Ecto neural progenitor cell (in vitro differentiated cells): ENCODE measurements at places on chromosomes 5 and 9.

DNA sequence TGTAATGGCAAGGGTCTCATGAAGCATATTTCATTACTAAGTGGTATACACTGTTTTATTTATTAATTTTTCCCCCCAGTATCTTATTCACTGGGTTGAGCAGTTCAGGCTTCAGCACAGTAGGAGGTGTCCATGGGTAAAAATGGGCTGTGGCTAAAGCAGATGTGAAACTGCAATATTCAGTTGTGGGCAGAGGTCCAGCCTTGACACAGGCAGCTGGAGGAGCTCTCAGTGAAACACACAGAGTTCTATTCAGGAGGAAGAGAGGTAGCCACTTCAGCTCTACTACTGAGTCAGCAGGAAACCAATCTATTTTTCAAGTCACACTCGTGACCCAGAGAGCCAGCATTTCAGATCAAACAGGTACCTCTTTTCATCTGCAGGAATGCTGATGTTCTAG is 418.3 kb downstream of the CDH10 start:
- DNase-seq, result no peak

GRCh38 chr5:3282841-3283240 is 312.8 kb upstream of the IRX1 start:
- no peak for DNase-seq

- DNase-seq, result no peak
Measured at GRCh38 chr5:88854769-88855168, 28.2 kb downstream of the MEF2C start.

- DNase-seq, result no peak
Measured at GRCh38 chr9:116656977-116657376, 30.1 kb upstream of the TRIM32 start.

DNA sequence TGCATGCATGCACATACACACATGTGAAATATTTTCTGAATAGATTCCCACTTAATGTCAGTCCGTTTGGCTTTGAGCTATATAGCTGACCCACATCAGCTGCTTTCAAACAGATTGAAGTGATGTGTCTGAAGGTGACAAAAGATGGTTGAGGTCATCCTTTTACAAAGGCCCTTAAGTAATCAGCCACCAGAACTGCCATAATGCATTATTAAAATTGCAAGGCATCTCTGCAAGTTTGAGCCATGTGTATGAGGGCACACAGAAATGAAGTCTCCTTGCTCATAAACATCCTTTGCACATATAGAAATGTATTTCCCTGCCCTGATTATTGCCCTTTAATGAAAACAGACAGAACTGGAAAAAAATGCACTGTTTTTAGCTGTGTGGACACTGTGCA is 1043.0 kb upstream of the C9orf72 start:
- DNase-seq, result no peak

- no peak for DNase-seq
Measured at GRCh38 chr9:98083566-98084183, 27.1 kb downstream of the NANS start.

GRCh38 chr9:132826621-132827365 is 51.3 kb downstream of the AK8 start:
- DNase-seq, result no peak

DNA sequence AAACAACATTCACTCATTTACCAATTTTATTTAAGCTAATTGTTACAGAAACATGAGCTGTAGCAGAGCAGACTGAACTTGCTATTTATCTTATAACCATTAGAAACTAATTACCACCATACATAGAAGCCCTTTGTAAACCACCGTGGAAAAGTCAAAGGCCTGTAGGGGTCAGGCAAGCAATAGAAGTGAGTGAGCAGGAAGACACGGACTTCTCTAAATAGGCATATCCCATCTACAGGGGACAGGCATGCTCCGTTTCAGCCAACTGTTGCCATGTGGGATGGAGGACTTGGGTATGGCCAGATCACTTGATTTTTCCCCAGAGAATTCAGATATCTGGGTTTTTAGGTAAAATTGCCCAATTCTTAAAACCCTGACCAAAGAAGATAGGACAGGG is 44.8 kb downstream of the PRRC1 start:
- DNase-seq, result no peak

- DNase-seq, result no peak
Measured at GRCh38 chr9:132283863-132284262, 70.9 kb downstream of the SETX start.

DNA sequence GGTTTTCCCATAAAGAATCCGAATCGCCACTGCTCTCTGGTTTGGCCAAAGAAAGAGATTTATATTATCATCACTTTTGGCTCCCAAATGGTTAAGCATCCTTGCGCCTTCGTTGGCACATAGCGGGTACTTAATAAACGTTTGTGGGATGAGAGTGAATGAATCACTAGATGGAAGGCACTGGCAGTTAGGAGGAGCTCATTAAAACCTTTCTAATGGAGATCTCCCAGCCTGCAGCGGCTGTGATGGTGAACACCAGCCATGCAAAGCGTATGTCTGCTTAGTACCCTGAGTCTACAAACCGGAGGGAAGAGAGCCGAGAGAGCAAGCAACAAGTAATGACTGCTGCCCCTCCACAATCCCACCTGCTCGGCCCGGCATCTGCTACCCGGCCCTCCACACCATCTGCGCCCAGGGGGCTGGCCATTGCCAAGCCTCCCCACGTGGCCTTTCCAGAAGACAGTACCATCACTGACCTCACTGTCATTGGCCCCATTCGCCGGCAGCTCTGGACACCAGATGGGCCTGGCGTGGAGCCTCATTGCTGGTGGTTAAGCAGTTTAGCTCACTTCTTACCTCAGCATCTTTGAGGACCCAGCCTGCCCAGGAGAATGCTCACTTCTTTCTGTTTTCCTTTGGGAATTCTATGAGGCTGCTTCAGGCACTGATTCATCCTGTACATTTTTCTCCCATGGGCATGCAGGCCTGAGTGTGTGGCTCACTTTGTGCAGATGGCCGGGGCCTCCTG is 39.3 kb upstream of the ANKRD33B start:
- DNase-seq, result no peak

- no peak for DNase-seq
Measured at GRCh38 chr5:145553177-145553576, 282.0 kb downstream of the PRELID2 start.

GRCh38 chr5:153096381-153096780 is 394.1 kb upstream of the GRIA1 start:
- no peak for DNase-seq

DNA sequence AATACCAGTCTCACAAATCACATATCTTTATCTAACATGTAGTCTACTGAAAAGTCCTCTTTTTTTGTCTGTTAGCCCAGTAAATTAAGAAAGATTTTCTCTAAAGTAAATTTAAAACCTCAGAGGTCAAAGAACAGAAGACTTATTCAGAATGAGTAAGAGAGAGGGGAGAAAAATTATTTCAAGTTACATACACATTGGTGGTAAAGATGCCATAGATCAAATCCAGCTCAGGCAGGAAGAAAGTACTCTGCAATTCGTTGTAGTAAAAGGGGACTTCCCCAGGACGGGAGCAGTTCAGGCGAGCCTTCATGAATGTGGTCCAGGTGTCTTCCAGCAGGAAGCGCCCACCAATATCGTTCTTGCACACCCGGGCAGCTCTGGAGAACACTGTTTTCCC is 344.1 kb downstream of the SEMA5A start:
- no peak for DNase-seq

GRCh38 chr5:30604648-30605262 is 588.7 kb upstream of the CDH6 start:
- no peak for DNase-seq

DNA sequence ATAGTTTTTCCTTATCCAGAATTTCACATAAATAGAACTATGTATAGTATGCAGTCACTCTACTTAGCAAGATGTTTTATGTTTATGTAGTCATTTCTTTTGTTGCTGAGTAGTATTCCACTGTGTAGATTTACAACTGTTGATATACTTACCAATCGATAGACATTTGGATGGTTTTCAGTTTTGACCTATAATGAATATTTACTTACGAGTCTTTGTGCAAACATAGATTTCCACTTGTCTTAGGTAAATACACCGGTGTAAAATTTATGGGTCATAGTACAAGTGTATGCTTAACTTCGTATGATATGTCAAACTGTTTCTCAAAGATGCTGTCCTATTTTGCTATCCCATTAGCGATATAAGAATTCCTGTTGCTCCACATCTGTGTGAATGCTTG is 19.7 kb upstream of the OR2K2 start:
- no peak for DNase-seq

- no peak for DNase-seq
Measured at GRCh38 chr9:100600521-100601079, 22.7 kb downstream of the CAVIN4 start.

DNA sequence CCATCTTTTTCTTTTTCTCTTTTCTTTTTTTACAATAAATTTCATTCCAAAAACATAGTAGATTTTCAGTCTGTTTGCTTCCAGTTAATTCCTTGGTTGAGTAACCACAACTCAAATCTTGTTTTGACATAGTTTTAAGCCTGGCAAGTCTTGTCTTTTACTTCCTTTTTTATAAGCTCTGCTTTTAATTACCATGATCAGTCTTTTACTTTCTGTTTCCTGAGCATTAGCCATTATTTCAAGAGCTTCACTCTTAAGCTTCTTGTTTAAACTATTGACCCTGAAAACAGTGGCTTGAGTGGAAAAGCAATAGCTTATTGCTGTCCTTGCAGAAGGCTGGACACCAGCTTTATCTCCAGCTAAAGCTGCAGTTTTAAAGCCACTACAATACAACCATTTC is 1363.3 kb downstream of the MAT2B start:
- DNase-seq, result no peak

GRCh38 chr5:137836298-137836697 is 31.4 kb upstream of the MYOT start:
- no peak for DNase-seq

DNA sequence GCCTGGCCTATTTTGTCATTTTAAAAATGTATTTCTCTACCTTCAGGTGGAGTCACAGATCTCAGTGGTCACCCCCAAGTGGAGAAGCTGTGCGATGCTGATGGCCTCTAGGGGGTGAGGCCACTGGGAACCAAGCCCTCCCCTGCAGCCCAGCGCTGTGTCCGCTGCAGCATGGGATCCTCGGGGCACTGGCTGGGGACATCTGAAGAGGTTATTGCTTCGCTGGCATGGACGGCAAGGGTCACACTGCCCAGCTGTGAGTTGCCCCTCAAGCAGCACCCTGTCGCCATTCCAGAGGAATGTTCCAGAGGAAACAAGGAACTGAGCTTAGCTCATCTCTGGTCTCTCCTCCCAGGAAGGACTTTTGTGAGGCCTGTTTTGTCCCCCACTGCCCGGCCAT is 119.6 kb upstream of the S1PR3 start:
- no peak for DNase-seq

GRCh38 chr5:148855249-148856008 is 29.0 kb downstream of the ADRB2 start:
- DNase-seq, result no peak

- no peak for DNase-seq
Measured at GRCh38 chr5:39631958-39632357, 207.2 kb upstream of the DAB2 start.

GRCh38 chr5:149073213-149073612 is 10.4 kb upstream of the SH3TC2 start:
- no peak for DNase-seq

GRCh38 chr5:139692679-139693308 is 44.6 kb downstream of the CXXC5 start:
- DNase-seq, result peak; percentile 85

GRCh38 chr5:87829217-87829551 is 416.5 kb upstream of the CCNH start:
- no peak for DNase-seq

GRCh38 chr5:28788954-28789353 is 1750.6 kb upstream of the CDH9 start:
- DNase-seq, result no peak

DNA sequence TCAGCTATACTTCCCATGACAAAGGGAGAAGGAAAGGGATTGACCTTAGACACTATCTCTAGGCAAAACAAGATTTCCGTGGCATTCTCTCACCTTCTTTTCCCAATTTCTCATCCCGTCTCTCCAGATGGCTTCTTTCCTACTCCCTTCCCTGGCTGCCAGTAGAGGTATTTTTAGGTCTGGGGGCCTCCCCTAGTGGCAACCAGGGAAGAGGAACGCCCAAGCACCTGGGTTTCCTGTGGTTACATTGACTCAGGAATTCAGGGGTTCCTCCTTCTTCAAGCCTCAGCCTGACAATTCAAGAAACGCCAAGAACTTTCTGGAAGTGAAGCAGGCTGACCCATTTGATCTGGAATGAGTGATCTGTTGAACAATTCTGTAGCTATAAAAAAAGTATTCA is 111.5 kb upstream of the OSMR start:
- DNase-seq, result no peak

GRCh38 chr5:137727623-137728022 is 8.3 kb downstream of the KLHL3 start:
- no peak for DNase-seq

GRCh38 chr9:91799113-91799744 is 150.8 kb downstream of the ROR2 start:
- no peak for DNase-seq
